ENCODE measurements at places on chromosomes 2 and 18. TPM values are rescaled to one million over a fixed set of nuclear protein-coding genes. Genes with fewer than 3 reads are reported as not detected.

MDH1B gene
- 2.7 TPM for total RNA-seq

DAPL1 gene
- 13.0 TPM for total RNA-seq

RBMS1 gene
- total RNA-seq, result 137 TPM

CHST9 gene
- 3.6 TPM for total RNA-seq

TACR1 gene
- total RNA-seq, result 5.5 TPM

KCNIP3 gene
- total RNA-seq, result 6.2 TPM

TMEM37 gene
- total RNA-seq, result 2.2 TPM

PPP4R3B gene
- total RNA-seq, result 64.8 TPM

G6PC2 gene
- not detected for total RNA-seq

C2orf66 gene
- 1.0 TPM for total RNA-seq

APLF gene
- 8.9 TPM for total RNA-seq

FAM124B gene
- total RNA-seq, result 1.9 TPM
